Cardiac muscle cell (in vitro differentiated cells and primary cell): ENCODE measurements at places on chromosomes 5 and 9. TPM values are rescaled to one million over a fixed set of nuclear protein-coding genes. Genes with fewer than 3 reads are reported as not detected.

IFNE gene
- not detected in 2 replicates for polyA plus RNA-seq

AHRR gene
- polyA plus RNA-seq = 0.34 and 0.99 TPM in 2 replicates

CATSPER3 gene
- polyA plus RNA-seq = 0.26 and 1.6 TPM in 2 replicates

PCDHGB1 gene
- 0.32 and 0.46 TPM in 2 replicates for polyA plus RNA-seq

C5 gene
- 0.49 and 0.55 TPM in 2 replicates for polyA plus RNA-seq

MAP1B gene
- 95.6 and 119 TPM in 2 replicates for polyA plus RNA-seq

MBLAC2 gene
- 9.1 and 9.8 TPM in 2 replicates for polyA plus RNA-seq

IQGAP2 gene
- polyA plus RNA-seq = 4.1 and 5.6 TPM in 2 replicates
